ENCODE measurements at places on chromosomes 2 and 18. TPM values are rescaled to one million over a fixed set of nuclear protein-coding genes. Genes with fewer than 3 reads are reported as not detected.
A peak's percentile ranks its signal among the peaks of the same experiment; 100 is the strongest.

- no peaks in the 10 kb centered on the region for H3K27me3 ChIP-seq
- no peak for DNase-seq
- H3K27ac ChIP-seq, result no peak overlapping the region
- H3K4me1 ChIP-seq, result peaks cover 6% of the 10 kb centered on the region
- no peaks in the 10 kb centered on the region for H3K36me3 ChIP-seq
These were observed 257.4 kb upstream of the SLC14A2 start for GRCh38 chr18:45357686-45358470.

The VRK2 gene
- total RNA-seq, result 29.7 TPM

The NABP1 gene
- 5.2 TPM for total RNA-seq

The C1QL2 gene
- not detected for total RNA-seq

The FAM124B gene
- total RNA-seq, result 2.5 TPM

DNA sequence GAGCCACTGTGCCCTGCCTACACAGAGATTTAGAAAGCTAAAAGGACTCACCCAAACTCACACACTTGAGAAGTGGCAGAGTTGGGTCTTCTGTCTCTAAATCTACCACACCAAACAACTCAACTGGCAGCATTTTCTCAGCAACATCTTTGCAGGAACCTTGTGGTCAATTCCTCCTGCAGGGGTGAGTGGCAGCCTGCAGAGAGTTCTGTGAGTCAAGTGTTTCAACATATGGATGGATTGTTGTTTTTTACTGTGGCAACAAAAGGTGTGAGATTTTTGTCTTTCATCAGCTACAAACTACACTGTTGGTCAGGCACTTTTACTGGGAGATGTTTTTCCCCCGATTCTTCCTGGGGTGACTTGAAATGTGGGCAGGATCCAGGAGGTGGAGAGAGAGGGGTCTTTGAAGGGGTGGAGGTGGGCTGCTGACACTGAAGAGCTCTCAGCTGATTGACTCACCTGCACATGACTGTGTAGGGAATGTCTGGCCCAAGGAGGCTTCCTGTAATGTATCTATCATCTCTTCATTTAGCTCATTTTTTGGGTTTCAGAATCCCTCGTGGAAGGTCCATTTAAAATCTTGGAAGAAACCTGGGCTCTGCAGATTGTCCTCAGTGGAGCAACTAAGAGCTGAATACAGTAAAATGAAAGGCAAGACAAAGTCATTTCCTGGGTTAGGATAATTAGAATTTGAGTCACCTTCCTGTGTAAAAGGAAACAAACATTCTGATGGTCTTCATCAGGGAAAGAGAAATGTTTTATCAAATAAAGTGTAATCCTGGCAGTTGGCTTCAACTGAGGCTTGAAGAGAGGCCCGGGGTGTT lies 98.6 kb downstream of the MSH2 start:
- H3K36me3 ChIP-seq, result no peaks in the 10 kb centered on the region
- DNase-seq, result no peak
- no peaks in the 10 kb centered on the region for H3K4me1 ChIP-seq
- H3K27ac ChIP-seq, result no peak overlapping the region

DNA sequence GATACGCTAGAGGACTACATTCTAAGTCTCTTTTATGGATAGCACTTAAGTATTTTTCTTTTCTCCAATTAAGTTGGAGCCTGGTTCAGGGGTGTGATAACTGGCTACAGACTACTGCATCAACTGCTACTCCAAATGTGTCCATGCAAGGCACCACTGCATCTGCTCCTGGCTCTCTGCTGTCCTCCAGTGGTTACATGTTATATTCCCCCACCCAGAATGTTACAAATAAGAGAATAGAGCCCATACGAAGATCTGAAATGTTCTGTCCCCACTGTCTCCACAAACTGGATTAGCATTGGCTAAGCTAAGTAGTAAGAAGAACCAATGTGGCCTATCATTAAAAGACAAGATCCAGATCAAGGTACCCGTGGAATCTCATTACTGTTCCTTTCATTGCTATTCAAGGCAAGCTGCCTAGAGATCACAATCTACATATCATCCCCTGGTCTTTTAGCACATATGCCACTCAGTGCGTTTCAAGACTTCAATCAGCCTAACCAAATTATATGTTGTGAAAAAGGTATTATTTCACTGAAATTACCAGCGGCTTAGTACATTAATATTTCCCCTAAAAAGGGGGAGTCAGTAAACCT lies 308.3 kb upstream of the SLC8A1 start:
- no peak overlapping the region for H3K27ac ChIP-seq
- no peaks in the 10 kb centered on the region for H3K36me3 ChIP-seq
- no peaks in the 10 kb centered on the region for H3K27me3 ChIP-seq
- DNase-seq, result no peak

The TRIM43 gene
- not detected for total RNA-seq

DNA sequence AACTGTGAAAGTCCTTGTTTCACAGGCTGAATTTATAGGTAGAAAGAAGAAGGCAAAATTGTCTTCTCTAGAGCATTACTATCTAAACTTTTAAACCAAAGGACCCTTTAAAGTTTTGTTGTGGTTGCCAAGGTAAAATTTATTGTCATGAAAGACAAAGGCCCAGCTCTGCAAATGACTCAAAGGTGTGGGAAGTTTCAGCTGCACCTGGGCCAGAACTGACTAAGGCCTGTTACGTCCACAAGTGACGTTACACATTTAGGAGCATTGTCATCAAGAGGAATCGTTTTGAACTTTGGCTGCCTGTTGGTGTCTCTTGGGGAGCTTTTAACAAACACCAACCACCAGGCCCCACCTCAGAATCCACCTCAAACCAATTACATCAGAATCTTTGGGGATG lies 8.1 kb upstream of the DSC3 start:
- no peak for DNase-seq
- H3K27ac ChIP-seq, result no peak overlapping the region
- no peak overlapping the region for H3K4me3 ChIP-seq
- no peaks in the 10 kb centered on the region for H3K4me1 ChIP-seq

DNA sequence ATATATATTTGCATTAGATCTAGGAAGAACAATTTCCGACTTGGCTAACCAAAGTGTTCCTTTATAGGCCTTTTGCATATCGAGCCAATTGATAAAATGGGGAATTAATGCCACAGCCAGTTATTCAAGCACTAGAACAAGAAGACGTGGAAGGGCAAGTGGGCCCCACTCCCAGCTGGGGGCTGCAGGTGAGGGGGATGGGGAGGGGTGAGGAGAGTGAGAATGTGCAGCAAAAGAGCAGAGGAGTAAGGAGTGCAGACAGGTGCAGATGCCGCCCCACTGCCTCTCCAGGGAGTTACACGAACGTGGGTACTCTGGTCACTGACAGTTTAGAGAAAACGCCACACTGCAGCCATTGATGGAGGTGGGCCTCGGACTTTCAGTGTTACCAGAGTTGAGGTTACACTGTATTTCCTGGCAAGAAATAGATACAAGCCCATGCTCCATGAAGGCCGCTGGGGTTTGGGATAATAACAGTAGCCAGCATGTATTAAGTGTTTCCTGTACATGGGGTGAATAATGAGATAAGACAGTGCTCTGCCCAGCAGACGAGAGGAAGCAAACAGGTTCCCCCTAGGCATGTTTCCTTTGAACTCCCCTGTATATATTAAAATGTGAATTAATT lies 40.9 kb downstream of the GORASP2 start:
- peaks cover 23% of the 10 kb centered on the region for H3K36me3 ChIP-seq
- no peak overlapping the region for H3K4me3 ChIP-seq
- peaks cover 7% of the 10 kb centered on the region for H3K4me1 ChIP-seq
- no peaks in the 10 kb centered on the region for H3K27me3 ChIP-seq

- no peaks in the 10 kb centered on the region for H3K27me3 ChIP-seq
- peak overlapping the region; percentile 72 for H3K4me3 ChIP-seq
These were observed 188.8 kb downstream of the ZEB2 start for GRCh38 chr2:144330951-144331673.
